ENCODE measurements at places on chromosomes 5 and 9.

DNA sequence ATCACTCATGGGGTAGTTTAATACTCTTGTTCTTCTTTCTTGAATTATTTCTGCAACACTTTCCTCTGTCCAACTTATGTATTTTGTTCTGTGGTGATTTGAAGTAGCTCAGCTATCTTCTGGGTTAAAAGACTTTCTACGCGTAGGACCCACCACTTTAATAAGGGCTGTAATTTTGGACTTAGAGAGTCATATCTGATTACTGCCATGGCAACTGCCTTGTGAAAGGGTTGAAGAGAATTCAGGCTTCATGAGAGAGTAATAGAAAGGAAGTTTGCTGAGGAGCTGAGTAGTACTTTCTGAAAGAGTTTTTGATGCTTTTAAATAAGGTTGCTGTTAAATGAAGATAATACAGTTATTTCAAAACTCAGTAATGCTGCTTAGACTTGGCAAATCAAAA is 89.5 kb downstream of the TLE4 start:
- no peak for DNase-seq

- no peak for DNase-seq
Measured at GRCh38 chr9:34037626-34038025, 11.1 kb downstream of the UBAP2 start.

DNA sequence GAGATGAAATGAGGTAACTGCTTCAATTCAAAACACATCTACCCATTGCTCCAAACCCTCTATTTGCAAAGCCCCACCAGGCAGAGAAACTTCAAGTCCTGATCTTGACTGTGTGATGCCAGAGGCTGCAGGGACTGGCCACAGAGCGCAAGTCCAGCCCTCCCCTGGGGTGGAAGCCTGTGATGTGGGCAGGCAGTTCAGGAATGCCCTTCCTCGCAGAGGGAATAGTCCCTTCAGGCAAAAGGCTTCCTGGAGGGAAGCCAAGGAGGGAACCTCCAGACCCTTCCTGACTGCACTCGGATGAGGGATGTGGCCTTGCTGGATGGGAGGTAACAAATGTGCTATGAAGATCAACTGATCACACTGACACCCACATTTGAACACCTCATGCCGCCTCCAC is 131.2 kb downstream of the SLIT3 start:
- DNase-seq, result no peak

DNA sequence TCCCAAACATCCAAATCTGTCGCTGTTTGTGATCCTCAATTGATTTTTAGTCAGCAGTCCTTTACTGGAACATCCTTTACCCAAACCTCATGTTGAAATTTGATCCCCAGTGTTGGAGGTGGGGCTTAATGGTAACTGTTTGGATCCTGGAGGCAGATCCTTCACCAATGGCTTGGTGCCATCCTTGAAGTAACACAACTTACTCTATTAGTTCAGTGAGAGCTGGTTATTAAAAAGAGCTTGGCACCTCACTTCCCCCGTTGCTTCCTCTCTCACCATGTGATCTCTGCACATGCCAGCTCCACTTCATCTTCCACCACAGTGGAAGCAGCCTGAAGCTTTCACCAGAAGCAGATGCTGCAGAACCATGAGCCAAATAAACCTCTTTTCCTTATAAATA is 40.3 kb downstream of the DNAJB5 start:
- DNase-seq, result no peak

GRCh38 chr9:136527721-136528710 is 17.8 kb downstream of the NOTCH1 start:
- no peak for DNase-seq

DNA sequence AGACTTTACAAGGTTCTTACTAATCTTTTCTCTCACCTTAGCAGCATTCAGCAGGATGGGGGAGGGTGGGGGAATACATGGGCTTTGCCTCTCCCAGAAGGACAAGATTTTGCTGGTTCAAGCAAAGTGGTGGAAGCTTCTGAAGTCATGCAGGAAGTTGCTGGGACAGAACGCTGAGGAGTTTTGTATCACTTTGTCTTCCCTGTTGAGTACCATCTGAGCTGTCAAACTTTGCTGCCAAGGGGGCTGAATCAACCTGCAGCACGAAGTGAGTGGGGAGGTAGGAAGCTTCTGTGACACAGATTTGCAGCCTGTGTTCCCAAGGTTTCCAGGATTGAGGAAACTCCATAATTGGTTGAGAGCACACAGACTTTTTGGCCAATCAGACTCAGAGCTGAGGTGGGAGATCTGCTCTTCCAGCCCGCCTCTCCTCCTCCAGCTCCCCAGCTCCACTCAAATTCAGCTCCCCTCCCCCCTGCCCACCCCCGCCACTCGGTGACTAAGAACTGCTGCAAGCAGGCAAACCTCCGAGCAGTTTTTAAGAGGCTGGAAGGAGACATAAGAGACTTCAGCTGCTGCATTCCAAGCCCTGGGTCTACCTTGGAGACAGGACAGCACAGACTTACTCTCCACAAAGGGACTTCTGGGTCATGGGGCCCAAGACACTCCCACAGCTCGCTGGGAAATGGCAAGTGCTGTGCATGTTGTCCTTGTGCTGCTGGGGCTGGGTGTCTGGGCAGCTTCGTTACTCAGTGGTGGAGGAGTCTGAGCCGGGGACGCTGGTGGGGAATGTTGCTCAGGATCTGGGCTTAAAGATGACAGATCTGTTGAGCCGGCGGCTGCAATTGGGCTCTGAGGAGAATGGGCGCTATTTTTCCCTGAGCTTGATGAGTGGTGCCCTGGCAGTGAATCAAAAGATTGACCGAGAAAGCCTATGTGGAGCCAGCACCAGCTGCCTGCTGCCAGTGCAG is at the start of gene PCDHGC5:
TSS of gene PCDHGC5 (plus strand) at position 491 of the 971 bp plus-strand sequence. CDS start at position 651, 160 bp downstream.
- DNase-seq, result no peak

DNA sequence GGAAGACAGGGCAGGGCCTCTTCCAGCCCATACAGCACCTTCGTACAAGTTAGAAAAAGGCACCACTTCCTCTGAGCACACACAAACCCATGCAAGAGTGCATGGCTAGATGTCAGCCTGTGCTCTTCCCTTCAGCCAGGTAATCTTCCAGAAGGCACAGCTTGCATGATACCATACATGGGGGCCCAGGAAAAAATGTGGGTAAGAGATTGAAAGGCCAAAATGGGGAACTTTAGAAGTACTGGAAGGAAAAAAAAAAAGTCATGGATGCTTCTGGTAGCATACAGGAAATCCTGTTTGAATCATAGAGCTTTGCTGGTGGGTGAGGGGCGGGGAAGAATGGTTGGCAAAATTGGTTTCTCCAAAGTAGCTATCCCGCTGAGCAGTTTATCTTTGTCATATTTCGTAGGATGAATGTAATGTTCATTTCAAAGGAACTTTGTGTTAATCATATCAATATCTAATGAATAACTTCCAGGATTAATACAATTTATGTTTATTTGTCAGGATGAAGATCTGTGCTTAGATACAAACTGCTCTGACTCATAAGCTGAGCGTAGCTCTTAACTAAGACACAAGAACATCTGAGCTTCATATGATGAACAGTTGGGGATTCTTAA is 78.2 kb upstream of the MAP3K1 start:
- DNase-seq, result no peak

All from activated CD8-positive, alpha-beta memory T cell treated with anti-CD3 and anti-CD28 coated beads for 4 hours (primary cell).